ENCODE measurements at places on chromosomes 5 and 9.

GRCh38 chr9:36780186-36780585 lies 207.5 kb downstream of the MELK start:
- no peak for DNase-seq

DNA sequence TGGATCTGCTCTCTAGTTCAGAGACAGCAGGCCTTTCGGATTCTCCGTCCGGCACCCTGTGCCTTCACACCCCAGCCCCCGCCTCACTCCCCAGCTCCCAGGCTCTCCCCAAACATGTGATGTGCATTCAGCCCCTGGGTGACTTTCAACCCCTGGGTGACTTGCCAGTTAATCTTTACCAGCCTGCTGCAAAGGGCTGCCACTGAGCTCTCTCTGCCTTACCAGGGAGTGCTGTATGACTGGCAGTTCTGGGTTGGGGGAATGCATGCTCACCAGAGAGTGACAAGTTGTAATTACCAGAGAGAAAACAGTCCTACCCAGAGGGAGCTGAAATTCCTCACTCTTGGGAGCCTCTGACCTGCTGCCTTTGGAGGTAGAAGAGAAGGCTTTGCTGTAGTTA lies 4.9 kb upstream of the ADRA1B start:
- DNase-seq: no peak

- DNase-seq: no peak
Observed at GRCh38 chr9:93085676-93086075, 10.3 kb upstream of the CARD19 start.

DNA sequence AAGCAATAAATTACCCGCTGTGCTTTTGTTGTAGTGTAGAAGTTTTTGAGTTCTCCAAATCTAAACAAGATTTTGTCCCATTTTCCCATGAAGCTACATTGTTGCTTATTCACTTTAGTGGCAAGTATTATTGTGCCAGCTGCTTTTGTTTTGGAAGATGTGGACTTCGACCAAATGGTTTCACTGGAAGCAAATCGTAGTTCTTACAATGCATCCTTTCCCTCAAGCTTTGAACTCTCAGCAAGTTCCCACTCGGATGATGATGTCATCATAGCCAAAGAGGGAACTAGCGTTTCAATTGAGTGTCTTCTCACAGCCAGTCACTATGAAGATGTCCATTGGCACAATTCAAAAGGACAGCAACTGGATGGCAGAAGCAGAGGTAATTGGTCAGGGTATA lies 10.9 kb downstream of the MFAP3 start:
- DNase-seq: no peak

Measured in activated CD8-positive, alpha-beta T cell treated with anti-CD3 and anti-CD28 coated beads for 36 hours (primary cell).